SIG-M5 (cell line): ENCODE measurements at places on chromosomes 3 and 15.
A peak's percentile ranks its signal among the peaks of the same experiment; 100 is the strongest.

- DNase-seq, result no peak
Observed at GRCh38 chr15:49875392-49875791, 243.6 kb downstream of the ATP8B4 start.

GRCh38 chr3:60364475-60364874, 886.8 kb downstream of the FHIT start:
- DNase-seq, result no peak

DNA sequence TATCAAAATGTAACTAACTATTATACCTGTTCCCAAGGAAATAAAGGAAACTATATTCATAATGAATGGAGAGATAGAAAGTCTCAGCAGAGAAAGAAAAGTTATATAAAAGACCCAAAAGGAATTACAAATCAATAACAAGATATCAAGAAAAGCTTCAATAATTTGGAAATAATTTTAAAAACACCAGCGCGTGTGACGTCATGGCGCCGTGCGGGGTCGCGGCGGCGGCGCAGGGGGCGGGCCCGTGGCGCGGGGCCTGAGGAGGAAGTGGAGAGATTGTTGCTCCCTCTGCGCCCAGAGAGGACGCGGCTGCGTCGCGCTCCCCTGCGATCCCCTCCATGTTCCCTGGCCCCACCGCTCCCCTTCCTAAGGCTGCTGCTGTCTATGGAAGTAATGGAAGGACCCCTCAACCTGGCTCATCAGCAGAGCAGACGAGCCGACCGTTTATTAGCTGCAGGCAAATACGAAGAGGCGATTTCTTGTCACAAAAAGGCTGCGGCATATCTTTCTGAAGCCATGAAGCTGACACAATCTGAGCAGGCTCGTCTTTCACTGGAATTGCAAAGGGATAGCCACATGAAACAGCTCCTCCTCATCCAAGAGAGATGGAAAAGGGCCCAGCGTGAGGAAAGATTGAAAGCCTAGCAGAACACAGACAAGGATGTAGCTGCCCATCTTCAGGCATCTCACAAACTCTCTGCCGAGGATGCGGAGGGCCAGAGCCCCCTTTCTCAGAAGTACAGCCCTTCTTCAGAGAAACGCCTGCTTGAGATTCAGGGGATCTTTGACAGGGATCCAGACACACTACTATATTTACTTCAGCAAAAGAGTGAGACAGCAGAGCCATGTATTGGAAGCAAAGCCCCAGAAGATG, 4.1 kb downstream of the XCR1 start:
- no peak for DNase-seq

GRCh38 chr15:27820232-27820631, 278.9 kb downstream of the OCA2 start:
- DNase-seq, result peak; percentile 4
